ENCODE measurements at places on chromosomes 13 and 19.

DNA sequence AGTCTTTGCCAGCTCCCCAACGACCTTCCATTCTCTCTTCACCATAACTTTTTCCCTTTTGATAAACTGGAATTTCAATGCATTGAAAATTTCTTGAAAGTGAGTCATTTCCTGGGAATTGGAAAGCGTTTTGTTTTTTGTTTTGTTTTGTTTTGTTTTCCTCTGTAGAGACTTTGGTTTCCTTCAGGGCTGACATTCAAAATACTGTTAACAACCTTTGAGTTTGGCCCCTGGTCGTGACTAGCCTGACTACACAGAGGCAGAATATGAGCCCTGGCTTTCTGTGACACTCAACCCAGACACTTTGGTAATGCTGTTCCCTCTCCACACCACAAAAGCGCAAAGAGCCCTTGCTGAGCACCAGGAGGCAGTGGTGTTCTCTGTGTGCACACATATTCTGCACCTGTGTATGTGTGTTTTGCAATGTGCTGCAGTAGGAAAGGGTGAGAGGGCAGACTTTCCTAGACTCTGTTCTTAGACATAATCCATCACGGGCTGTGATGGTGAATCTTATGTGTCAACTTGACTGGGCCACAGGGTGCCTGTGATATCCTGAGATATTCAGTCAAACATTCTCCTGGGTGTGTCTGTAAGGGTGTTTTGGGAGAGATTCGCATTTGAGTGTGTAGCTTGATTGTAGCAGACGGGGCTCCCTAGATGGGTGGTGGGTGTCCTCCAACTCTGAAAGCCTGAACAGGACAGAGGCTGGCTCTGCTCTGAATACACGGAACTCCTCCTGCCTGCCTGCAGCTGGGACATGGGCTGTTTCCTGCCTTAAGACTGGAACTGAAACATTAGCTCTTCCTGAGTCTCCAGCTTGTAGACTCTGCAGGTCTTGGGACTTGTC lies 29.5 kb upstream of the ANKRD10 start:
- H3K27me3 ChIP-seq = no peaks in the 10 kb centered on the region
- no peaks in the 10 kb centered on the region for H3K36me3 ChIP-seq
- no peaks in the 10 kb centered on the region for H3K4me1 ChIP-seq
- H3K4me3 ChIP-seq = no peak overlapping the region

DNA sequence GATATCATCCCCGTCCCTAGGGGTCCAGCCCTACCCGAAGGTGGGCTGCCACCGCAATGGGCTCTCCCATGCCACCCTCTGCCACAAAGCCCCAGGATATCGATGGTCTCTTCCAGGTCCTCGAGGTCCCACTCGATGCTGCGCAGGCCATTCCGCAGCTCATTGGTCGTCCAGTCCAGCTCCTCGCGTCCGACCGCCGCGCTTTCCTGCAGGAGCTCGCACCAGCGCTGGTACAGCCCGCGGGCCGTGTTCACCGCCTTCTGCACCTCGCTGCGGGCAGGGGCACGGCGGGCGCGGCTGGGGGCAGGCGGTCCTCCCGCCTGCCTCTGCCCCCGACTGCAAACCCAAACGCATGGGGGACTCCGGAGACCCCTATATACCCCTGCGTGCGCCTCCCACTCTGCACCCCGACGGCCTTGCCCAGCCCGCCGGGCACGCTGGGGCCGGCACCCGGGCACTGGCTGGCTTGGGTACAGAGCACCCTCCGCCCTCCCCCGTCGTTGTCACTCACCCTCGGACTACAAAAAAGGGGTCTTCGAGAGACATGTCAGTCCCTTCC lies 468 bp downstream of the STX10 start:
- H3K27ac ChIP-seq = peak overlapping the region; percentile 10
- peak; percentile 82 for DNase-seq
- H3K4me1 ChIP-seq = no peaks in the 10 kb centered on the region

DNA sequence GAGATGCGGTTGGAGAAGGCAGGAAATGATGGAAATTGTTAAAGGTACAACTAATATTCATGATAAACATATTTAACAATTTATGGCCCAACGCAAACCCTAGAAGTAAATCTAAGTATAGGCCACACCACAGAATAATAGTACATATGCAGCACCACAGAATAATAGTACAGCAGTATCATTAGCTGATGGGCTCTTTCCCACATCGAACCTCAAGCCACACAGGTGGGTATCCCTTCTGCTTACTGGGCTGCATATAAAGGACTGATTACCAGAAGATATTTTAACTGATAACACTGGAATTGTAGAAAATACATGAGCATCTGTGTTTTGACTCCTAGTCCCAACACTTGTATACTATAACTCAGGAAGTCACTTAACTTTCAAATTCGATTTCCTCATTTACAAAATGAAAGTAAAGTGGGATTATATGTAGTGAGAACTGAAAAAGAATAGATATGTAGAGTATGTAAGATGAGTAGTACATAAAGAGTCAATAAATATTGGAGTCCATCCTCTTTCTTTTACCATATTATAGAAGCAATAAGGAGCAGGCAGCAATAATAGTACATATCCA lies 91.5 kb downstream of the TSC22D1 start:
- DNase-seq = no peak
- H3K36me3 ChIP-seq = no peaks in the 10 kb centered on the region
- no peak overlapping the region for H3K4me3 ChIP-seq

DNA sequence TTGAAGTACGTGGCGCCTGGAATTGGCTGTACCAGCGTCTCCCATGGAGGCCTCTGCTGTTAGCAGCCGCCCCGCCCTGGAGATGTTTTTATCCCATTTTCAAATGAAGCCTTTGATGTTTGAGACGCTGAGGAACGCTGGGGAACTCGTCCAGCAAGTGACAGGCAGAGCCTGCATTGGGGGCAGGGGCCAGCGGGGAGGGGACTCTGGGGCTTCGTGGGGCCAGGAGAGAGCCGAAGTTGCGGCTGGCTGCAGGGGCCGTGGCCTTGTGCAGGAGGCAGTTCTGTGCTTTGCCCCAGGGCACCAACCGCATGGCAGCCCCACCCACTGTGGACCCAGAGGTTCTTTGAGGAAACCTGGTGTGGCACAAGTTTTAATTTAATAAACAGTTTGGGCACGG lies 13.5 kb downstream of the SPPL2B start:
- no peak overlapping the region for H3K4me3 ChIP-seq
- DNase-seq = no peak
- H3K27ac ChIP-seq = no peak overlapping the region
- no peaks in the 10 kb centered on the region for H3K4me1 ChIP-seq

GRCh38 chr13:91400063-91400399 lies 1.6 kb downstream of the GPC5 start:
- no peaks in the 10 kb centered on the region for H3K4me1 ChIP-seq
- no peak overlapping the region for H3K4me3 ChIP-seq
- DNase-seq = no peak
- H3K27ac ChIP-seq = no peak overlapping the region
- H3K36me3 ChIP-seq = no peaks in the 10 kb centered on the region
- no peaks in the 10 kb centered on the region for H3K27me3 ChIP-seq

GRCh38 chr13:73922493-73923393 lies 211.5 kb downstream of the KLF12 start:
- no peaks in the 10 kb centered on the region for H3K36me3 ChIP-seq
- H3K27ac ChIP-seq = no peak overlapping the region
- no peak overlapping the region for H3K4me3 ChIP-seq
- H3K27me3 ChIP-seq = no peaks in the 10 kb centered on the region
- no peak for DNase-seq
- no peaks in the 10 kb centered on the region for H3K4me1 ChIP-seq

GRCh38 chr13:113666951-113667701 lies at the start of gene GRK1:
Gene GRK1 (plus strand): TSS chr13:113667219. CDS start chr13:113667387, 168 bp downstream.
- no peaks in the 10 kb centered on the region for H3K36me3 ChIP-seq
- DNase-seq = peak; percentile 46
- no peaks in the 10 kb centered on the region for H3K27me3 ChIP-seq
- no peak within 1 kb of the TSS for H3K27ac ChIP-seq

DNA sequence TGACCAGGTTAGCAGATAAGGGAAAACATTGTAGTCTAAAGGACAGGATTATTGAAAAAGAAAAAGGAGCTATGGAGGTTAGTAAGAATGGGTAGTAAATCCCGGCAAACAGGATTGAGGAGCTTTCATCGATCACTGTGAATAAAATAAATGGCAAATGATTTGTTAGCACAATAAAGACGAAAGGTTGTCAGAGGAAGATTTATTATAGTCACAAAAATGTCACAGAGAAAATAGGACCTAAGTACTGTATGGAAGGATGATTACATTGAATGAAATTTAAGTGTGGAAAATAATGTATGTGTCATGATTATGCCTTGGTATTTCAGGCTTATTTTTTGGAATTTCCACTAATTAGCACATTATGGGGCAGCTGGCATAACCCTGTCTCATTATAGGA lies 519.2 kb upstream of the SLITRK6 start:
- H3K4me1 ChIP-seq = no peaks in the 10 kb centered on the region
- no peak for DNase-seq
- no peak overlapping the region for H3K4me3 ChIP-seq
- H3K36me3 ChIP-seq = no peaks in the 10 kb centered on the region

All from aorta (tissue), 5 donors.